ENCODE measurements at places on chromosomes 3 and 15.

DNA sequence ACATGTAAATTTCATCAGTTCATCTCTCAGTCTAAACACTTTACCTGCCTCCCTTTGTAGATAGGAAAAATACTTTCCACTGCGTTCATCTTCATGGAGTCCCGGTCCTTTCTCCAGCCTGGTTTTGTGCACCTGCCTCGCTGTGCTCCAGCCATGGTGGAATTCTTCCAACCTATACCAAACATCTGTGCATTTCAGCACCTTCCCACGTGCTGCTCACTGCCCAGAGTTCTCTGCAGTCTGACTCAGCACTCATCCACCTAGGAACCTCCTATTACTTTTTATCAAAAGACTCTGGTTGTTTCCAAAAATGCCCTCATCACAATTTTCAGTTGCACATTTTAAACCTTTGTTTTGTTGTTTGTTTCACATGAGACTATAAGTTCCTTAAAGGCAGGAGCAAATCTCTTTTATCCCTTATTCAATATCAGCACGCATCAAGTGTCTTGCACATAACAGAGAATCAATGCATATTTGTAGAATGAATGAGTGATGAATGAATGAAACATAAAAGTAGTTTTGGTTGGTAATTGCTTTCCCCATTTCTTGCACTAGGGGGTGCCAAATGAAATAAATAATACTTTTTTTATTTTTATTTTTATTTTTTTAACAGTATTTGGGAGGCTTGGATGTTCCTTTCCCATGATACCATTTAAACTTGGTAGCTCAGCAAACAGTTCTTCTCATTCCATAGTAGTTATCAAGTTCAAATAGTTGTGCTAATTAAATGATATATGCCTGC is 30.2 kb upstream of the ADAMTS9 start:
- no peak for DNase-seq

GRCh38 chr3:142394921-142395622 is 52.8 kb downstream of the XRN1 start:
- DNase-seq: no peak

DNA sequence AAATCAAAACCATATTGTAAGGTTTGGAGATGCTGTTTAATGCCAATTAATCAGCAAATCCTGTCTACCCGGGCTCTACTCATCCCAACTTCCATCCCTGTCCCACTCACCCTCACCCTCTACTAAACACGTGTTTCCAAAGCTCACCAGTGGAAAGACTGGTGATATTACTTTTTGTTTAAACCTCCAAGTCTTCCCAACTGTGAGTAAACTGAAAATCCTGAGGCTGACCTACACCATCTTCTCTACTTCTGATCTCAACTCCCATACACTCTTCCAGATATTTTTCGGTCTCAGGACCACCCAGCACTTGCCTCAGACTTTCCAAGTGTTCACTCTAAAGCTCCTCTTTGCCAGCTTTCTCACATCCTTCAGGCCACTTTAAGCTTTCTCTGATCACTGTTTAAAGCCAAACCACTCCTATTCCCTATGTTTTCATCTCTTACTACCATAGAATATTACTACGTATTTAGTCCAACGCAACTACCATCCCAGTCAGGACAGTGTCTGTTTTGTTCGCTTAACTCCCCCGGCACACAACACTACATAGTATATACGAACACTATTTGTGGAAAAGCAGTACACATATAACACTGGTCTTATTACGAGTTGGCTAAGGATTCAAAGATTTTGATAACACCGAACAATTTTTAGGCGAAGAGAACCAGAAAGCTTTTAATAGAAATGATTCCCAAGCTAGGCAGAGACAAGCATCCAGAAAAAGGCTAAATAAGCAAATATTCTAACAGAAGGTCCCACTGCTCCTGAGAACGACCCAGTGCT is 684 bp downstream of the RPL4 start:
- DNase-seq: no peak

- no peak for DNase-seq
These were observed 297.6 kb downstream of the VPS13C start for GRCh38 chr15:61762676-61763075.

DNA sequence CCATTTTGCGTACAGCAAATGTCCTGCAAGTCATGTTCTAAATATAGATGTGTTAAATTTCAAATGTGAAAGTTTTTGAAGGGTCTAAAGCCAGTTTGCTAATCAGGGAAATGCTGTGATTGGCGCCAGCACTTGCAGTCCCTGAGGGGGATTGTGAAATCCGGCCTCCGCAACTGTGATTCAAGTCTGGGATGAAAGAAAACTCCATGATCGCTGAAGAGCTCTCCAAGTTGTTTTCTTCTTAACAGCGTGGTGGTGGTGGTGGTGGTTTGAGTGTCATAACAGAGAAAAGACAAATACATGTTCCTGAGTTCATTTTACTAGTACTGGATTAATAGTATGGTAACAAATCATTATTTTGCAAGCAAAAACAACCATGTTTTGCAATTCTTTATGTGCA is 51.8 kb downstream of the MITF start:
- DNase-seq: no peak

GRCh38 chr3:72492240-72492639 is 356.0 kb downstream of the SHQ1 start:
- DNase-seq: no peak

DNA sequence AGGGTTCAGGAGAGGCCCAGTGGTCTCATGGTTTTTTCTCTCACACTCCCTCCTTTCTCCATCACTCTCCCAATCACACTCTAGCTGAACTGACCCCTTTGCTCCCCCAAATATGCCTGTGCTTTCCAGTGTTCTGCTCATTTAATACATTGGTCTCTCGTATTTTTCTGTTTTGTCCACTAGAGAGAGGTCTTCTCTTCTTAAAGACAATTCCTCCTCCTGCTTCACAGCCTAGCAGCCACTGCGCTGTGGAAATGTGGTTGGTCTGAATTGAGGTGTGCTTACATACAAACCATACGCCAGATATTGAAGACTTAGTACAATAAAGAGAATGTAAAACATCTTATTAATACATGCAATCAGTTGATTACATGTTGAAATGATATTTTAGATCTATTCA is 60.6 kb upstream of the XCR1 start:
- DNase-seq: no peak

DNA sequence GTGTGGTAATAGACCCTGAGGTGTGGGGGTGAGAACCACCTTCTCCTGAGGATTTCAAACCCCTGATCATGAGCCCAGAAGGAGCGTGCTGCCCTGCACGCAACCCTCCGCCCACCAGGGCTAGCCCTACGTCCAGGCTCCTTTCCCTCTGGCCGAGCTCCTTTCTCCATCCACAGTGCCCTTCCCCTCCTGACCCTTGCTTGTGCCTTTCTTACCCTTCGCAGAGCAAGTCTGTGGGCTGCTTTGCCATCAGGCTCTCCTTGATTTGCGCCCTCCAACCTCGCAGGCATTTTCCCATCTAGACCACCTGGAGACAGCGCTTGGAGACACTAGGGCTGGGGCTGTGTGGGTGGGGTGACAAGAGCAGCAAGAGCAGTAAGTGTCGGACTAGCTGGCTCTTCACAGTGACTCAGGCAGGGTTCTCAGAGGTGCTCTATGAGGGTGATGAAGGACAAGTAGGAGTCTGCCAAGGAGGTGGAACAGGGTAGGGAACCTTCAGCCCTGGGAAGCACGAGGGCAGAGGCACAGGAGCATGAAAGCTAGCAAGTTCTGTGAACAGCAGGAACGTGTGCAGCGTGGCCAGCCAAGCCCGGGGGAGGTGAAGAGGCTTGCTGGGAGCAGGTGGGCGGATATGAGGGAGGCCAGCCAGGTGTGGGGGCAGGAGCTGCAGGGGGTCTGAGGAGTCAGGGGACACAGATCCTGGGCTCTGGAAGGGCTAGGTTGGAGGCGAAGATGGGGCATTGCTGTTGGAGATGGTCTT is 2.5 kb upstream of the SLC38A3 start:
- no peak for DNase-seq

DNA sequence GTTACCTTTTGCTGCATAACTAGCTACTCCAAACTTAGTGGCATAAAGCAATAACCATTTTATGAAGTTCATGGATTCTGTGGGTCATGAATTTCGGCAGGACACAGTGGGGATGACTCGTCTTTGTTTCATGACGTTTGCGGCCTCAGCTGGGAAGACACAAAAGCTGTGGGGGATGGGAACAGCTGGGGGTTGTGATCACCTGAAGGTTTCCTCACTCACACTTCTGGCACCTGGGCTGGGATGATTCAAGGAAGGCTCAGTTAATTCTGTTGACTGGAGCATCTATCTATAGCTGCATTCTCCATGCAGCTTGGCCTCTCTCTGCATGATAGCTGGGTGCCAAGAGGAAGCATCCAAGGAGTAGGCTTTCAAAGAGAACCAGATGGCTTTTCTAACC is 332.8 kb downstream of the ULK4 start:
- DNase-seq: no peak

DNA sequence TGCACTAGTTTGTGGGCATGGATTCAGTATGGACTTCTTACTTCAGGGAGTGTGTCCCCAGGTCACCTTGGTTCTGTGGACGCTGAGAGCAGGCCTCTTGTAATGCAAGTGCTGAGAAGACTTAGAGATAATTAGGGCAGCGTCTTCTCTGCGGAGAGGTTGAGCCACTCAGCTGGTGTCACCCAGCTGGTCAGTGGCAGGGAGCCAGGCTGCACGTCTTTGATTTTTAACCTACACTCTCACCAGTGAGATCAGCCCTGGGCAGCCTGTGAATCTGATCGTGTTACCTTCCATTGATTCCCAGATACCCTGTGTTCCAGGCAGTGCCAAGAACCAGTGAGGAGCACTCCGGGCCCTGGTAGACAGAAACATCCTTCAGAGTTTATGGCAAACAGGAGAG is 92.6 kb downstream of the SLCO3A1 start:
- DNase-seq: no peak

- no peak for DNase-seq
These were observed 62.3 kb downstream of the FMN1 start for GRCh38 chr15:33132233-33132580.

GRCh38 chr15:95409211-95409610 is 921.3 kb upstream of the NR2F2 start:
- DNase-seq: no peak

DNA sequence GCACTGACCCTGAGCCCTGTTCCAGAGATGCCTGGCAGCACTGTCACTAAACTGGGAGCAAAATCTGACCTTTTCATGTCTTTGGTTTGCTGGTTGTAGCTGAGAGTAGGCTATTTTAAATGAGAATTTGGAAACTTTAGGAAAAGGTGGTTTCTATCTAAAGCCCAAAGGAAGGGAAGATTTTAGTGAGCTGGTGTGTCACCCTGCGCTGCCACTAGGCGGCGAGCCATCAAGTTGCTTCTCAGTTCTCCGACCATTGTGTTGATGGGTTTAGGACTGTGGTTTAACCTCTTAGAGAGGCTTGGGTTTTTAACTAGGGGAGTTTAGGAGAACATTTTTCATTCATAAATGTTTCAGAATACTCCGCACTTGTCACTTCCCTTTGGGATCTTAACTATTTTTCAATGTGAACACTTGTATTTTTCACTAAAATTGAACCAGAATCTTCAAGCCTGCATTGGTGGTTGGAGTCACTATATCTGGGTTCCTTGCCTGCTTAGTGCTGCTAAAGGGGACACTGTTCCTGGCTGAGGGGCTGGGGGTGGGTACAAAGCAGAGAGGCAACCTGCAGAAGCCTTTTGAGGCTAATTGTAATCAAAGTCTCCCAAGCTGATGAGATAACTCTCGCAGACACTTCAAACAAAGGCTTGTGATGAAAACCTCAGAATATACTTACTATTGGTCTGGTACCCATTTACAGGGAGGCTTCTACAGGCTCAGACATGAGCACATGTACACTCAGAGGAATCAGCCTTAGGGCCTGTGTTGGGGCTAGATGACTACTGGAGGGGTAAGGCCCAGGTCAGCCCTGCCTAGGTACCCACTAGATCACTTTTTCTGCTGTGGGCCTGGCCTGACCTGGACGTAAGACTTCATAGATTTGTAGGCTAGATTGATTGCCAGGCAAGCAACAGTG is 16.8 kb downstream of the EXOSC7 start:
- no peak for DNase-seq

GRCh38 chr3:171404376-171404967 is 55.7 kb downstream of the TNIK start:
- DNase-seq: no peak

DNA sequence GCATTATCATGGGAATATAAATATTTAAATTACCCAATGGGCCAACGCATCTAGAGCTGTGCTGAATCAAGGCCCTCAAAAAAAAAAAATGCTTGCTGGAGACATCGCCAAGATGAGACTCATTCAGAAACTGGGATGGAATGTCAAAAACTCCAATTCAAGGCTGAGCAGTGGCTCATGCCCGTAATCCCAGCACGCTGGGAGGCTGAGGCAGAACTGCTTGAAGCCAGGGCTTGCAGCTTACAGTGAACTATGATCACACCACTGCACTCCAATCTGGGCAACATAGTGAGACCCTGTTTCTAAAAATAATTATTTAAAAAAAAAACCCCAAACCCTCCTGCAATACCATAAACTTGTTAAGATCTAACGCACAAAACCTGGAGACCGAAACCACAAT is 3.1 kb upstream of the CACNA1D start:
- DNase-seq: no peak

DNA sequence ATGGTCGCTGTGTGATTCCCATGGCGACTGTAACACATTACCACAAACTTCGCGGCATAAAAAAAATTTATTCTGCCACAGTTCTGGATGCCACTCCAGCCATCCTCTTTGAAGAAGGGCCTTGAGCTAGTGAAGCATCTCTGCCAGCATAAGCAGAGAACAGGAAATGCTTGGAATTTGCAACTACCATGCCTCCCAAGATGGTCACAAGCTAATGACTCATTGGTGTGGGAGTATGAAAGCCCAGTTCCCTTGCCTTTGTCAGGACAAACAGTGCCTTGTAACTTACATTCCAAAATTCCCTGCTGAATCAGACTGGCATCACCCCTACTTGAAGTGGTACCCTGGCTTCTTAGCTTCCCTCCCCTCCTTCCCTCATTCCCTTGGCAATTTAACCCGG is 129.7 kb downstream of the PROS1 start:
- DNase-seq: no peak

GRCh38 chr3:50267280-50267913 is 1.6 kb upstream of the SEMA3B start:
- DNase-seq: no peak

- no peak for DNase-seq
These were observed 52.7 kb downstream of the SLC25A36 start for GRCh38 chr3:140994316-140994715.

DNA sequence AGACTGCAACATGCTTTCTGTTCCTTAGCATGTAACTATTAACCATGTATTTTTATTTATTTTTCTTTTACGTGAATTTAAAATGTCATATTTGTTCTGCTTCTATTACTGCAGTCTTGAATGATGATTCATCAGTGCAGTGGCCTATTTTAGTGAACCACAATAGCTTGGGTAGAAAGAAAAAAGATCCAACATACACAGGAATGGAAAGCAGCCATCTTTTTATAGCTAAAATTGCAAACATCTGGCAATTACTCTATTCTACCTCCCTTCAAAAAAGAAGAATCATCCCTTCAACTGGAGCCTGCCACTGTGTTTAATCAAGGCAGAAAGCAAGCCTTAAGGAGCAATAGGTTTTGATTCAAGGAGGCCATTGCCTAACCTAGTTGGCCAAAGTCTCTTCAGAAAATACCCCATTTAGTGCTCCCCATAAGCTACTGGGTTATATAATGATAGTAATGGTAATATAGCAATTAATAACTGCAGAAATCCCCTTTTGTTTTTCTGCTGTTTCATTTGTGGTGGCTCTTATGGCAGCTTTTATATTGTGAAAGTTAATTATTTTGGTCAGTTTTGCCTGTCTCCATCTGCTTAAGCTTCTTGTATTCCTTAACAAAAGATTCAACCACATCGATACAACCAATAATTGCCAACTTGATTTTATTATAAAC is 267.3 kb downstream of the LPP start:
- no peak for DNase-seq
